Central memory CD8-positive, alpha-beta T cell (primary cell): ENCODE measurements at places on chromosomes 6 and 20.

DNA sequence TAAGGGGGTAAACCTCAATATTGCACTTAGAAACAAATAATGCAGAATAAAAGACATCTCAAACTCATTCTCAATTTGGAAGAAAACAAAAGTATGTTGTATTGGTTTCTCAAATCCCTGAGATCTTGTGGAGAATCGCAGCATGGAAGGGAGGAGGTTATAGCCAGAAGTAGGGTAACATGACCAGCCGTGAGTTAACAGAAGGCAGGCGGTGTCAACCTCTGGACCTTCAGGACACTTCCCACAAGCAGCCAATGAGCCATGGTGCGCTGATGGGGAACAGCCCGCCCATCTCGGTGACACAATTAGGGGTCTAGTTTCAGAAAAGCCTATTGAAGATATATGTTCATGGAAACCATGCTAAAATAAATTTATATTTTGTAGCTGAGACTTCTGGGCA is 98.4 kb downstream of the ALDH8A1 start:
- H3K27ac ChIP-seq = no peak overlapping the region
- no peak overlapping the region for H3K4me3 ChIP-seq
- DNase-seq = no peak
- H3K27me3 ChIP-seq = peaks cover 28% of the 10 kb centered on the region
- H3K4me1 ChIP-seq = no peaks in the 10 kb centered on the region

DNA sequence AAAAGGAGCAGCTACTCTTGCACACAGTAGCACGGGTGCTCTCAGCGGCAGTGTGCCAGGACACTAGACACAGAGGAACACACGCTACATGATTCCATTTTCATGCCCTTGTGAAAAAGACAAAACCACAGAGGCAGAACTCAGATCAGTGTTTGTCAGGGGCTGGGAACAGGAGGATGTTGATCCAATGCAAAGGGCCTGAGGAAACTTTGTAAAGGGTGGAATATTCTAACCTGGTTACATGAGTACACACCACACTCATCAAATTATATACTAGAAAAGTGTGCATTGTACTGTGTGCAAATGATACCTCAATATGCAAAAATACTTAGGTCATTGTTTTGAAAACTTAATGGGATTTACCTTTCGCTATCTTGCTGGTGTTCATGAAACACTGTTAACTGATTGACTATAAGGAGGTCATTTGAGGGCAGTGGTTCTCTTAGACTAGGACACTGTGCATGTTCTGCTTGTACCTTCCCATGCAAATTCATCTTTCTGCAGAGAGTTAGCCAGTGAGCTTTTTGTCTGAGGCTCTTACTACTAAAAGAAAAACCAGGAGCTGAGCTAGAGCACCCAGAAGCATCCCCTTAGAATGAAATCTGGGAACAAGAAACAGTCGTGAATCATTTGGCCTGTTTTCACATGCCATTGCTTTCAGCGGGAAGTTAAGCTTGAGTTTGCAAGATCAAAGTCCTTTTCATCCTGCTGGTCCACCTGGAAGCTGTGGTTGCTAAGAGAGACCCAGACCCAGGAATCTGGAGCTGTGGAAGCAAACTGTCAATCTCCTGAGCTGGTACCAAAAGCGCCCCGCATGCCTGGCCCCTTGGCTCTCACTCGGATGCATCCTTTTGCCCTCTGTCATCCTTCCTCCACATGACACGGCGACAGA is 204.8 kb downstream of the TTLL2 start:
- H3K36me3 ChIP-seq = no peaks in the 10 kb centered on the region
- peaks cover 60% of the 10 kb centered on the region for H3K27me3 ChIP-seq
- H3K27ac ChIP-seq = no peak overlapping the region

- H3K4me1 ChIP-seq = peaks cover 4% of the 10 kb centered on the region
- H3K36me3 ChIP-seq = peaks cover 2% of the 10 kb centered on the region
- no peaks in the 10 kb centered on the region for H3K27me3 ChIP-seq
- DNase-seq = no peak
- H3K27ac ChIP-seq = no peak overlapping the region
- no peak overlapping the region for H3K4me3 ChIP-seq
Observed at GRCh38 chr6:72724545-72724944, 102.7 kb downstream of the KCNQ5 start.

DNA sequence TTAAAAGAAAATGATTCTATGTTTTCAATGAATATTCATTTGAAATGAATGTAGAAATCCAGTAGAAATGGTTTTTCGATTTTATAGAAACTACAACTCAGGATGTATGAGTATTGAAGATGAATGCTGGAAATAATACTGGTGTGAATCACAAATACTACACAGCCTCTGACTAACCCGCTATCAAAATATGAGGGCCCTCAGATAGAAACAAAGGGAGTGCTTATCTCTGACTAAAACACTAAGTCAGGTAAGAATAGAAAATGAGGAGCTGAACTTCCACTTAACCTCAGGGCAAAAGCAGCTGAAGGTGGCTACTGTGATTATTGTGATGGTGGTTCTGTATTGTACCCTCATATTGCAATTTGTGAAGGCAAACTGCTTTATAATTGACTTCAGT is 220.9 kb upstream of the RNF217 start:
- H3K36me3 ChIP-seq = no peaks in the 10 kb centered on the region
- H3K4me1 ChIP-seq = no peaks in the 10 kb centered on the region
- no peaks in the 10 kb centered on the region for H3K27me3 ChIP-seq
- no peak overlapping the region for H3K4me3 ChIP-seq
- H3K27ac ChIP-seq = no peak overlapping the region
- DNase-seq = no peak

DNA sequence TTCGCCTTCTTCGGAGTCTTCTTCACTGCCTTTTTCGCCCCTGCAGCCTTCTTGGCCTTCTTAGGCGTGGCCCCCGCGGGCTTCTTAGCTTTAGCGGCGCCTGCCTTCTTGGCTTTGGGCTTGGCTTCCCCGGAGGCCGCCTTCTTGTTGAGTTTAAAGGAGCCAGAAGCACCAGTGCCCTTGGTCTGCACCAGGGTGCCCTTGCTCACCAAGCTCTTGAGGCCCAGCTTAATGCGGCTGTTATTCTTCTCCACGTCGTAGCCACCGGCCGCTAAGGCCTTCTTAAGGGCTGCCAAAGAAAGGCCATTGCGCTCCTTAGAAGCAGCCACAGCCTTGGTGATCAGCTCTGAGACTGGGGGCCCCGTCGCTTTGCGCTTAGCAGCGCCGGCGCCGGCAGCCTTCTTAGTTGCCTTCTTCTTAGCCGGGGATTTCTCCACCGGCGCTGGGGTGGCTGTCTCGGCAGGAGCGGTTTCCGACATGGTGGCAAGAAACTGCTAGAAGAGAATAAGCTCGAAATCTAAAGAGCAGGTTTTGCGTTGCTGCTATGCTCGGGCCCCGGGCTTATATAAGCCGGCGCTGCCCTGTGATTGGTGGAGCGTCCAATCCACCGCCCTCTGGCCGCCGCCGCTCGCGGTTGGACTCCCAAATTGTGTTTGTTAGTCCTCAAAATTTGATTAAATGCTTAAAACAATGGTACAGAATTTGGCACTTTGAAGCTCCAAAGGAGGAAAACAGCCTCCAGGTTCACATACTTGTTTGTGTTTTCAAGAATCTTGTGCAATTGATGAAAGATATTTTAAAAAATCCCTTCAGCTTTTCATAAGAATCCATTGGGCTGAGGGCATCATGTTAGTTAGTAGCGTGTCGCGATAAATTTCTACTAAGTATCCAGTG is 44.9 kb downstream of the OR2B2 start:
- peaks cover 51% of the 10 kb centered on the region for H3K4me1 ChIP-seq
- H3K36me3 ChIP-seq = peaks cover 38% of the 10 kb centered on the region
- H3K27ac ChIP-seq = peak overlapping the region; percentile 98

- peaks cover 41% of the 10 kb centered on the region for H3K27me3 ChIP-seq
- no peak overlapping the region for H3K27ac ChIP-seq
- no peaks in the 10 kb centered on the region for H3K4me1 ChIP-seq
- no peak for DNase-seq
- no peak overlapping the region for H3K4me3 ChIP-seq
- no peaks in the 10 kb centered on the region for H3K36me3 ChIP-seq
Observed at GRCh38 chr6:44341095-44341890, 1.2 kb upstream of the SPATS1 start.

GRCh38 chr6:163415620-163416556 is 1.4 kb downstream of the QKI start:
- peaks cover 17% of the 10 kb centered on the region for H3K36me3 ChIP-seq
- DNase-seq = no peak
- H3K27ac ChIP-seq = peak overlapping the region; percentile 92
- H3K27me3 ChIP-seq = no peaks in the 10 kb centered on the region

GRCh38 chr6:105892577-105893262 is 193.4 kb upstream of the PRDM1 start:
- H3K4me1 ChIP-seq = no peaks in the 10 kb centered on the region
- H3K27ac ChIP-seq = no peak overlapping the region
- no peak overlapping the region for H3K4me3 ChIP-seq
- DNase-seq = no peak
- H3K27me3 ChIP-seq = no peaks in the 10 kb centered on the region

DNA sequence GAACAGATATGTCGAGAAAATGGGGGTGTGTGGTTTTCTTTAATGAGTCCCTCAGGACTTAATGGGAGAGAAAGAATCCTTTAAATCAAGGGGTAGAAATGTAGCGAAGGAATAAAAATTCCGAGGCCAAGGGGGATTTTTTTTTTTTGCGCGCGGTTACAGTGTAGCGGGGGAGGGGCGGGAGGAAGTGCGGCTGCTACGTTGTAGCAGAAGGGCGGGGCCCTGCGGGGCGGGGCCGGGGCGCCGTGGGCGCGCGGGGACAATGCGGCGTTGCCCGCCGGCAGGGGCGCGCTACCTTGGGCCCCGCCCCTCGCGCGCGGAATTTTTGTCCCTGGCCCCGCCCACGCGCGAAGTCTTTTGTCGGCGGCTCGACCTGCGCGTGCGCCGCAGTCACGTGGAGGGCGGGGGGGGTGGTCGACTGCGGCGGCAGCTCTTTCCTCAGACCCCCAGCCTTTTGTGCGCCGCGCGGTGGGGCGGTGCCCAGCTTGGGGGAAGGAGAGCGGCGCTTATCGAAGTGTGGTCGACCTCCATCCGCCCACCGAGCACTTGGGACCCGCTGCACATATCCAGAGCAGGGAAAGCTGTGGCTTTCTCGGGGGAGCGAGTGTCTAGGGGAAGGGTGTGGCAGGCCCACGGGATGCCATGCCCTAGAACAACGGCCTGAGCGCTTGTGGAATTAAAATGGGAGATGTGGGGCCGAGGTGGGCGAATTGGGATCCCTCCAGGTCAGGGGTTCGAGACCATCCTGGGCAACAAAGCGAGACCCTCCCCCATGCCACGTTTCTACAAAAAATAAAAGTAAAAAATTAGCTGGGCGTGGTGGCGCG is 1.3 kb downstream of the TUBB start:
- peaks cover 59% of the 10 kb centered on the region for H3K4me1 ChIP-seq
- H3K27me3 ChIP-seq = no peaks in the 10 kb centered on the region
- peak overlapping the region; percentile 87 for H3K27ac ChIP-seq
- H3K36me3 ChIP-seq = peaks cover 64% of the 10 kb centered on the region
- peak; percentile 92 for DNase-seq

DNA sequence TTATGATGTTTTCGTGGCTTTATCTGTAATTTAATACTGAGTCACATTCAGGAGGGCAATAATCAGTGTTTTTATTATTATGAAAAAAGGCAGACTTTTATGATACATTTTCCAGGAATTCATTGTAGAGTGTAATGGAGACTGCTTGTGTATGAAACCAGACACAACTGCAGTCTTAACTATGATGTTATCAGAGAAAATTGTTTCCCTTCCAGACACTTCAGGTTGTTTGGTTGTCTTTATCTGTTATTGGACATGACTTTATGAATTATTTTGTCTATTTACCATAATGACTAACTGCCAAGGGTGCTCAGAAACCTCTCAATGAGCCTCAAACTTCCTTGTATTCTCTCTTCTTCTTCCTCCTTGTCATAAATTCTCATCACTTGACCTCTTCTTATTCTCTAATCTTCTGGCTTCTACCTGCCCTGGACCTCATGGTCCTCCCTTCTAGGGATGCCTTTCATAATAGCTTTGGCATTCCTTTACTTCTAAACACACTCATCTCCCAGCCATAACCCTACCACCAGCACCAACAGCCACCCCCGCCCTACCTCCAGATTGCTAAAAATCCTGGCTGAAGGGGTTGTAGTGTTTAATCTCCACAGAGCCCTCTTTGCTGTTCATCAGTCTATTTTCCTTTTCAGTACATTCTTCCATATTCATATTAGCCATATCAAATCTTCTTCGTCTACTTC is 492.5 kb downstream of the CDKAL1 start:
- no peaks in the 10 kb centered on the region for H3K27me3 ChIP-seq
- DNase-seq = no peak
- H3K36me3 ChIP-seq = peaks cover 2% of the 10 kb centered on the region
- H3K4me1 ChIP-seq = no peaks in the 10 kb centered on the region

- peaks cover 11% of the 10 kb centered on the region for H3K4me1 ChIP-seq
- H3K27ac ChIP-seq = no peak overlapping the region
- DNase-seq = no peak
- no peak overlapping the region for H3K4me3 ChIP-seq
Observed at GRCh38 chr6:155147958-155148663, 115.7 kb upstream of the CLDN20 start.

DNA sequence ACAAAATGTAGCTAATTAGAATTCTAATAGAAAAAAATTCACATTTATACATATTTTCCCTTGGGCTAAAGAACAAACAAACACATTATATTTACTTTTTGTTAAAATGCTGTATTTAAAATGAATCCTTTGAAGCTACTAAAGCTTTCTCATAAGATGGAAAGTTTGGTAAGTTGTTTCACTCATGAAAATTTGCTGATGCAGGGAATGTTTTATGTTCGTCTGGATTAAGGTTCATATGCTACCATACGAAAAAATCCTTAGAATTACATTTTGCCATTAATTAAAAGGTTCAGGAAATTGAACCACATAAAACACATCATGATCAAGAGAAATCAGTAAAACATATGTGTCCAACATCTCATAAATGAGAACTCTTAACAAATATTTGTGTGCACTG is 62.2 kb downstream of the SMLR1 start:
- H3K27me3 ChIP-seq = no peaks in the 10 kb centered on the region
- no peak overlapping the region for H3K4me3 ChIP-seq
- H3K36me3 ChIP-seq = no peaks in the 10 kb centered on the region
- DNase-seq = no peak
- H3K27ac ChIP-seq = no peak overlapping the region

GRCh38 chr20:63493563-63494020 is 5.3 kb downstream of the EEF1A2 start:
- DNase-seq = no peak
- H3K4me1 ChIP-seq = no peaks in the 10 kb centered on the region
- peaks cover 1% of the 10 kb centered on the region for H3K36me3 ChIP-seq
- no peak overlapping the region for H3K4me3 ChIP-seq

- H3K4me1 ChIP-seq = peaks cover 27% of the 10 kb centered on the region
- peaks cover 59% of the 10 kb centered on the region for H3K36me3 ChIP-seq
- no peak overlapping the region for H3K4me3 ChIP-seq
- no peak for DNase-seq
Observed at GRCh38 chr20:50898475-50898874, 32.8 kb downstream of the ADNP start.
